ENCODE measurements at places on chromosomes 13 and 19.

GRCh38 chr13:43647471-43647870 lies 139.3 kb downstream of the ENOX1 start:
- DNase-seq, result no peak

- no peak for DNase-seq
Observed at GRCh38 chr13:51663973-51664957, 80.0 kb downstream of the WDFY2 start.

- DNase-seq, result no peak
Observed at GRCh38 chr13:40960716-40961115, 58.4 kb downstream of the ELF1 start.

- DNase-seq, result no peak
Observed at GRCh38 chr13:94596575-94596971, 621 bp upstream of the TGDS start.

DNA sequence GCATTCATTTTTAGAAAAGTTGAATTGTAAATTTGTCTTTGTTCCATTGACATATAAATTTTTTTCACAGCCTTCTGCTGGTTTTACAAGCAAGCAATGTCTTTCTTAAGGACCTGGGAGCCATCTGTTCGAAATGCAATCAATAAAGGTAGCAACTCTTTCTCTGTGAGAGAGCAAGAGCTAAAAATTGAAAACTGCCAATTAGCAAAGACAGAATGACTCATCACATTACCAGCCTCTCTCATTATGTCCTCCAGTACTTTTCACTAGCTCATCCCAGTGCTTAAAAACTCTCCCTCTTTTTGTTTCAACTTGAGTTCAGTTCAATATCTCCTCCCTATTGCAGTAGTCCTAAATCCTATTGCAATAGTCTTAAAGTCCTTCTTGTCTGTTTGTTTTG lies 760.7 kb upstream of the SLITRK6 start:
- no peak for DNase-seq

- DNase-seq, result no peak
Observed at GRCh38 chr13:34747507-34747906, 194.6 kb upstream of the NBEA start.

- no peak for DNase-seq
Observed at GRCh38 chr13:34040863-34041262, 222.9 kb downstream of the RFC3 start.

DNA sequence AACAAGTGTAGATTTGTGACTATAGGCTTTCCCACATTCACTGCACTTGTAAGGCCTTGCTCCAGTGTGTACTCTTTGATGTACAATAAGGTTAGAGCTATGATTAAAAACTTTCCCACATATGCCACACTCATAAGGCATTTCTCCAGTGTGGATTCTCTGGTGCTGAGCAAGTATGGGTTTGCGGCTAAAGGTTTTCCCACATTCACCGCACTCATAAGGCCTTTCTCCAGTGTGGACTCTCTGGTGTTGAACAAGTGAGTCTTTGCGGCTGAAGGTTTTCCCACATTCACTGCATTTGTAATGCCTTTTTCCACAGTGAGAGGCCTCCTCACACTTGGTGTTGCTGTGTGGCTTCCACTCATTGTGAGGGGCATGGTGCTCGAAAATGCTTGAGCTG lies 3.7 kb downstream of the ZNF772 start:
- no peak for DNase-seq

- DNase-seq, result no peak
Observed at GRCh38 chr13:91085127-91085526, 262.4 kb upstream of the MIR17HG start.

DNA sequence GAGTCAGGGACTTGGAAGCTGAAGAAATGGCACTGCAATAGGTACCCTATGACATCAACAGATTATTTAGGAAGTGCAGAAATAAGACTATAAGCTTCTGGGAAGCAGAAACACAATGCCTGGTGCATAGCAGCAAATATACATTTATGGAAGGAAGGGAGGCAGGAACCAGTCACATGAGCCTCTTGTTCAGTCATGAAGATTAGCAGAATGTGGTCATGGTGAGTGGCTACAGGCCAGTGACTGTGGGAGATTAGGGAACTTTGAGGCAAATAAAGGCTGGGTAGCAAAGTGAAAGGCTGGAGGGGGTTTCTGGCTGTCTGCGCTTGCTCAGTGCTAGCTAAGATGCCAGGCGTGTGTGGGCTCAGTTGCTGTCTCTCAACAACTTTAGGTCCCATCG lies 96.3 kb downstream of the EPSTI1 start:
- DNase-seq, result no peak

DNA sequence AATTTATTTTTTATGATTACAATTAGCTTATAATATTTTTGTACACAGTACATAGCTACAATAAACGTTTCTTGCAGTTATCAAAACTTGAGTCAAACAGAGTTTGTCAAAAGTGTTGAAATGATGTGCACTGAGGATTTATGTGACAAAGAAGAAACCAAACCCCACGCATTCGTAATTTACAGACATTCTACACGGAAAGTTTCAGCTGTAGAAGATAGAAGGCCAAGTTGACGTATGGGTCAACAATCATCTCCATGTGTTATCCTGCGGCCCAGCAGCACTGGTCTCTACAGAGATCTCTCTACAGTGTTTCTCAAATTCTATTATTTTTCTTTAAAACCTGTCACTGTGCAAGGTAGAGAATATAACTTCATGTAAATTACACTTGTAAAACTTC lies 1507.6 kb downstream of the PCDH9 start:
- DNase-seq, result no peak

GRCh38 chr13:46963904-46964303 lies 67.1 kb upstream of the HTR2A start:
- DNase-seq, result no peak

All from posterior cingulate gyrus (tissue), 11 donors.